ENCODE measurements at places on chromosomes 5 and 9. TPM values are rescaled to one million over a fixed set of nuclear protein-coding genes. Genes with fewer than 3 reads are reported as not detected.
A peak's percentile ranks its signal among the peaks of the same experiment; 100 is the strongest.

The PCSK5 gene
- total RNA-seq = 4.8 TPM

The QRFP gene
- not detected for total RNA-seq

The TRAF1 gene
- total RNA-seq = 2.6 TPM

The KCNN2 gene
- 0.50 TPM for total RNA-seq

The INSL4 gene
- total RNA-seq = not detected

The GABRP gene
- not detected for total RNA-seq

The GDF9 gene
- under 0.01 TPM for total RNA-seq

The TRIM36 gene
- under 0.01 TPM for total RNA-seq

The SEC61B gene
- 58.8 TPM for total RNA-seq

The TMEM252 gene
- total RNA-seq = not detected

The SPATA31C1 gene
- total RNA-seq = not detected

The NUTM2G gene
- total RNA-seq = not detected

The PDLIM4 gene
- total RNA-seq = 67.2 TPM

DNA sequence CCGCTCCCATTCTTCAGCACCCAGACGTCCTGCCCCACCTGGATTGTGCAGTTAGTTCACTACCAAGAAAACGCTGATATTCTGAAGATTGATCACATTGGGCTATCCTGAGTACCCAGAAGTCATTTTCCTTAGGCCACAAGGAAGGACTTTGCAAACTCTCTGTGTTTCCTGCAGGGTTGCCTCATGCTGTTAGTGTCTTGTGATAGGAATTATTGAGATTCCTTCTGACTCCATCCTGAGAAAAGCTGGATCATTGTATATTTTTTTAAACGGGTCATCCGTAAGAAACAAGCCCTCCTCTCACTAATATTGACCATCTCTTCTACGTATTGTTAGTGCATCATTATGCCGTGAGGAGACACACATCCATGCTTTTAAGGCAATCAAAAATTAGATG is 96.0 kb upstream of the DAPK1 start:
- no peaks in the 10 kb centered on the region for H3K27me3 ChIP-seq
- H3K36me3 ChIP-seq = no peaks in the 10 kb centered on the region
- H3K4me1 ChIP-seq = no peaks in the 10 kb centered on the region
- DNase-seq = no peak
- H3K4me3 ChIP-seq = no peak overlapping the region

GRCh38 chr5:132530946-132531345 is 12.4 kb downstream of the IL5 start:
- no peak overlapping the region for H3K4me3 ChIP-seq
- H3K27ac ChIP-seq = no peak overlapping the region
- H3K4me1 ChIP-seq = no peaks in the 10 kb centered on the region
- no peak for DNase-seq
- H3K27me3 ChIP-seq = peaks cover 6% of the 10 kb centered on the region

DNA sequence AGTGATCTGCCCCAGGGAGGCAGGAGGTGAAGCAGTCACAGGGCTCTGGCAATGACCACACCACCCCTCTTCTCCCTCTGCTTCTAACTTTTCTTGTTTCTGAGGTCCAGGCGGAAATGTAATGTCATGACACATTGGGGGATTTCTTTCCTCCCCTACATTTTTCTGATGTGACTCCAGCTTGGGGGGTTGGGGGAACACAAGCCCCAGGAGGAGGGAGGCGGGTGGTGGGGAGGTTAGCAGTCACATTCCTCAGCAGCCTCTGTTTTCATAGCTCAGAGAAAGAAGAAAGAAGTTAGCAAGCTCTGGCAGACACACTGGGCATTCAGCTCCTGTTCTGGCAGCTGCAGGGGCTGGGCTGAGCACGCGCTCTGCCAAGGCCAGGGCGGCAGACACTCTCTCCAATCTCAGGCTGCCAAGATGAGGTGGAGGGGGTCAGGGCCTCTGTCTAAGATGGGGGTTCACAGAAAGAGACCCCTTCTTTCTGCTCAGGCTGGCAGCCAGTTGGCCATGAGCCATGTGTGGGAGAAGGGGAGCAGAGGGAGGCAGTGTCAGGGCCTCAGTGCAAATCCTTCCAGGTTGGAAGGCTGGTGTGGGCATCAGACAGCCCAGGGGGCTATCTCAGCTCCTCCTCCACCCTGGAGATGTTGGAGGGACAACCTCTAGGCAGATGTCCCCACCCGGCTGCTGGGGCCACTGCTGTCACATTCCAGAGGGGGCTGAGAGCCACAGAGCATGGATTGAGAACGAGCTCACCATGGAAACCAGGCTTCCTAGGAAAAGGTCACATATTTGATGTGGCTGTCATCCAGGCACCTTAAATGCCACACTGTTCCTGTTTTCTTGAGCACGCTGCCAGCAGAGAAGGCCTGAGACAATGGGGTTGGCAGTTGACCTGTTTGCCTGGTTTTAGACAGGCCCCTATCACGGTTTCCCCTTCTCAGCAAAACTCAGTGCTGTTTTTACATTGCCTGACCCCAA is 20.1 kb upstream of the PFDN1 start:
- no peak overlapping the region for H3K4me3 ChIP-seq
- H3K27me3 ChIP-seq = no peaks in the 10 kb centered on the region
- DNase-seq = peak; percentile 98

DNA sequence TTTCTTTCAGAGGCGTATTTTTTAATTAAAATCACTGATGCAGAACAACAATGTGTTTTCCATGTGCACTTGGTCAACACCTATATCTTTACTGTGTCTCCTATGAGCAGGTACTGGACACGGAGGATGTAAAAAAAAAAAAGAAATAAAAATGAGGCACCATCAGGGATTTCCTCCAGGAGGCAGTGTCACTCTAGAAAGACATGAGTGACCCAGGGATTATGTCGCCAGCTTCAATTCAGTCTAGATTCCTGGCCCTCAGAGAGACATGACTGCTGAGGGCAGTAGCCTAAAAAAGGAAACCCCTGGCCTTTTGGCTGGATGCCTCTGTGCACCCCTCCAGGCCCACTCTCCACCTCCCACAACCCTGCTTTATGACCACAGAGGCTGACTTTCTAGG is 18.3 kb upstream of the IL33 start:
- H3K36me3 ChIP-seq = no peaks in the 10 kb centered on the region
- H3K27me3 ChIP-seq = no peaks in the 10 kb centered on the region
- no peak overlapping the region for H3K4me3 ChIP-seq
- H3K4me1 ChIP-seq = no peaks in the 10 kb centered on the region

GRCh38 chr5:133113331-133114061 is 61.7 kb downstream of the HSPA4 start:
- DNase-seq = no peak
- H3K27ac ChIP-seq = no peak overlapping the region
- H3K4me1 ChIP-seq = no peaks in the 10 kb centered on the region
- no peak overlapping the region for H3K4me3 ChIP-seq
- H3K27me3 ChIP-seq = peaks cover 4% of the 10 kb centered on the region

GRCh38 chr5:119275146-119275545 is 80.7 kb upstream of the TNFAIP8 start:
- H3K27ac ChIP-seq = no peak overlapping the region
- peaks cover 5% of the 10 kb centered on the region for H3K4me1 ChIP-seq
- H3K36me3 ChIP-seq = no peaks in the 10 kb centered on the region

DNA sequence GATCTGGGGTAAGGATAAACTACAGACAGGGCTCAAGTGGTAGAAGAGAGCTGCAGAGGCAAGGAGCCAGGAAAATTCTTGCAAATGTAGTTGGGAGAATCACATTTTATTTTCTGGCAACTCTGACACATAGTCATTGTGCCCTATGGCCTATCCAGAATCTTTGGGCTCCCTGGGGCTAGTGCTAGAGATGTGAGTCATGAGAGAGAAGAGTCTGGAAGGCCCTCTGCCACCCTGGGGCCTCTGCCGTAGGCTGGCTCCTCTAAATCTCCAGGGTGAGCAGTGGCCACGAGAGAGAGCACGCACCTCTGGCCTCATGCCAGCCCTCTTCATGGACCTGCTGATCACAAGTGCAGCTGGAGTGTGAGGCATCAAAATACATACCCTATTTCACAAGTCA is 74.3 kb upstream of the SSBP2 start:
- no peak overlapping the region for H3K4me3 ChIP-seq
- no peaks in the 10 kb centered on the region for H3K27me3 ChIP-seq
- no peaks in the 10 kb centered on the region for H3K36me3 ChIP-seq
- H3K4me1 ChIP-seq = no peaks in the 10 kb centered on the region
- peak; percentile 85 for DNase-seq

DNA sequence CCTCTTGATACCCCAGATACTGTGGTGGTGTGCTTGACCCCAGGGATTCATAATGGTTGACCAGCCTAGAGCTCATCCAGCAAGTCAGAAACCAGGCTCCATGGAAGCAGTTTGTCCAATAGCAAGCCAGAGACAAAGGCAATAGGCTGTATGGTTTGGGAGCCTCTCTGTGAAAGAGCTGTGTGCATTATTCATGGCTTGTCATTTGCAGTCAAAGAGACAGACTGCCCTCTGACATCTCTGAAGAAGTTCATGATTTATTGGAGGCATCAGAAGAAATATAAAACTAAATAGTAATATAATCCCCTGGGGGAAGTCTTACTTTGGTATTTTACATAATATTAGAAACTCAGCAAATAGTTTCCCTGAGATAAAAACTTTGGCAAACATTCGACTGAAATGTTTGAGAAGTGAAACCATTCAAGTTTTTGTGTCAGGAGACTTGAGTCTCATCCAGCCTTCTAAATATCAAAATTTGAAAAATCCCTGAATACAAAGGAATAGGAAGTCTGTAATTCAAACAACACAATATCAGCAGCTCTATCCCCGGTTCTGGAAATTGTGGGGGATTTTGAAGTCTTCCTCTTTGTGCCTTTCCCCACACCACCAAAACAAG is 250.3 kb downstream of the ZSWIM6 start:
- no peaks in the 10 kb centered on the region for H3K4me1 ChIP-seq
- peak; percentile 50 for DNase-seq
- no peak overlapping the region for H3K4me3 ChIP-seq
- H3K27ac ChIP-seq = no peak overlapping the region
- H3K27me3 ChIP-seq = peaks cover 3% of the 10 kb centered on the region

- no peak overlapping the region for H3K4me3 ChIP-seq
- H3K27me3 ChIP-seq = no peaks in the 10 kb centered on the region
- DNase-seq = no peak
- H3K36me3 ChIP-seq = no peaks in the 10 kb centered on the region
Measured at GRCh38 chr5:127358284-127358683, 67.7 kb downstream of the MEGF10 start.

DNA sequence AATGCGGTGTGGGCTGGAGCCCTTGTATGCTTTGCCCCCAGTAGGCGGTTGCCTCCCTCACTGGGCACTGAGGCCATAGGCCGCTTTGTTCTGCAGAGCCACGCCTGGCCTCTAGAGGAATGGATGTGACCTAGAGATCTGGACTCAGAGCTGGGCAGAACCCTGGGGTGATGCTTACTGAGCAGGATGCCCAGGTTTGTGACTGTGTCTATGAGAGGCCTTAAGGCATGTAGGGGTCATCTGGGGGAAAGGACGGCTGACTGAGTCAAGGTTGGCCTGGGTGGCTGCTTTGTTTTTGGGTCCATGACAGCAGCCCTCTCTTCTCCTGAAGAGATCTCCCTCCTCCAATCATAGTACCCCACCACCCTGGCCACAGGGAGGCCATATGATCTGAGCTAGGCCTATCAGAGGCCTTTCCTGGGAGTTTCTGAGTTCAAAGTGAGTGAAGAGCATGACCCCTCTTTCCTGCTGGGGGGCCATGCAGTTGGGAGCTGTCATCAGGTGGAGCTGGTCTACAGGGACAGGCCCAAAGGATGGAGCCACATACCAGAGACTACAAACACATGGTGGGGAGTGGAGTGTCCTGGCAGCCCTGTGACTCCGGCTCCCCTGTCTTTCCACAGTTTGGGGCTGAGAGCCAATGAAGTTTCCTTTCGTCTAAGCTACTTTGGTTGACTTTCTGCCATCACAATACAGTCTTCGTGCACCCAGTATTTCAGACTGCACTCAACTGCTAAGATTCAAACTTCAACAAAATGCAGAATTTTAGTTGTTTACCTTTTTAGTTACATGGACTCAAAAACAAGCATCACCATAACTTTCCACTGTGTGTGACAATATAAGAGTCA is 165.4 kb downstream of the AUH start:
- H3K36me3 ChIP-seq = no peaks in the 10 kb centered on the region
- DNase-seq = no peak
- no peaks in the 10 kb centered on the region for H3K27me3 ChIP-seq
- H3K4me3 ChIP-seq = no peak overlapping the region
- peak overlapping the region; percentile 99 for H3K27ac ChIP-seq

DNA sequence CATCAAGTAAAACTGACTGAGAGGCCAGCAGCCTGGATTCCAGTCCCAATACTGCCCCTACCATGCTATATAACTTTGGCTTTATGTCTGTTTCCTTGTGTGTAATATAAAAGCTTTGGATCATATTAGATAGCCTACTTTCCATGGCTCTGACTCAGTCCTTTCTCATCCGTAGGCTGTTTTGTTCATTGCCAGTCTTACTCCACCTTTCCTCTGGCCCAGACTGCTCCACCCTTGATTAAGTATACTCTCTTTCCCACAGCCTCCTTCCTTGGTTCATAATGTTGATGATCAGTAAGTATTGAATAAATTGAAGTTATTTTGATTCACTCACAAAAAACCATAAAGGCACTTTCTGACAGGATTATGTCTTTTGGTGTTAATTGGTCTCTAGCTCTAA is 1.5 kb upstream of the MRPS30 start:
- H3K27ac ChIP-seq = no peak overlapping the region
- no peaks in the 10 kb centered on the region for H3K27me3 ChIP-seq
- H3K4me3 ChIP-seq = no peak overlapping the region
- no peaks in the 10 kb centered on the region for H3K4me1 ChIP-seq
- no peaks in the 10 kb centered on the region for H3K36me3 ChIP-seq

- no peak overlapping the region for H3K4me3 ChIP-seq
- no peaks in the 10 kb centered on the region for H3K27me3 ChIP-seq
- no peak for DNase-seq
- H3K27ac ChIP-seq = no peak overlapping the region
Measured at GRCh38 chr5:108678091-108678490, 69.6 kb upstream of the FER start.

DNA sequence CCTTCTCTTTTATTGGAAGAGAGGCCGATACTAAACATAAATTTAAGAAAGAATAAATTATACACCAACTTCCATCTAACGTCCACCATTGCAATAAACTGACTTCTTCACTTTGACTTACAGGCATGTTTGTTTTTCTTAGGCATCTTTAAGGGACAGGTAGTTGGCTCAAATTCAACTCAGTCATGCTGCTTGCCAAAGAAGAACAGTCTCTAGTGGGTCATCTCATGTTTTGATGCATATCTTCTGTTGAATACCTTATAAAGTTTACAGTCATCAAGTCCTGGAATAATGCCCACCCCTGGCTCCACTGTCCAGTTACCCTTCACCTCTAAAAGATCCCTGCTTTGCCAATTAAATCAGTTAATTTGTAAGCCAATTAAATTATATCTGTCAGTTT is 328.2 kb upstream of the GRAMD2B start:
- no peak overlapping the region for H3K4me3 ChIP-seq
- no peaks in the 10 kb centered on the region for H3K4me1 ChIP-seq
- no peak overlapping the region for H3K27ac ChIP-seq
- H3K36me3 ChIP-seq = no peaks in the 10 kb centered on the region
- H3K27me3 ChIP-seq = no peaks in the 10 kb centered on the region

DNA sequence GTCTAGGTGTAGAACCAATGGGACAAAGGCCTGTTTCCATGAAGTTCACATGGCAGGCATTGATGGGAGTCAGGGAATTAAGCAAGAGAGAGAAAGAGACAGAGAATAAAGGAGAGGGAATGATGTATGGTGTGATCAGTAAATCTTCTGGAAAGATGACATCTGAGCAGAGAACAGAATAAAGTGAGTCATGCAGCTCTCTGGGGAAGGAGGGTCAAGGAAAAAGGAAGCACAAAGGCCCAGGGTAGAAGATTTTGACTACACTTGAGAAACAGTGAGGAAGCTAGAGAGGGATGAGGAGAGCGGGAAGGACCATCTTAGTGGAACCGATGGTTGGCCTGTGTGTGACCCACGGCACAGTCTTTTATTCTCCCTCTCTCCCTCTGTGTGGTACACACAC is 425.9 kb downstream of the SPOCK1 start:
- no peak overlapping the region for H3K27ac ChIP-seq
- H3K4me1 ChIP-seq = no peaks in the 10 kb centered on the region
- H3K4me3 ChIP-seq = no peak overlapping the region
- no peaks in the 10 kb centered on the region for H3K27me3 ChIP-seq
- no peak for DNase-seq

All from fibroblast of lung (primary cell).